ENCODE measurements at places on chromosomes 11 and 22.

GRCh38 chr11:44527476-44527875 lies 38.0 kb upstream of the CD82 start:
- no peak for DNase-seq

- no peak for DNase-seq
Observed at GRCh38 chr22:40341604-40342003, 4.7 kb upstream of the ADSL start.

DNA sequence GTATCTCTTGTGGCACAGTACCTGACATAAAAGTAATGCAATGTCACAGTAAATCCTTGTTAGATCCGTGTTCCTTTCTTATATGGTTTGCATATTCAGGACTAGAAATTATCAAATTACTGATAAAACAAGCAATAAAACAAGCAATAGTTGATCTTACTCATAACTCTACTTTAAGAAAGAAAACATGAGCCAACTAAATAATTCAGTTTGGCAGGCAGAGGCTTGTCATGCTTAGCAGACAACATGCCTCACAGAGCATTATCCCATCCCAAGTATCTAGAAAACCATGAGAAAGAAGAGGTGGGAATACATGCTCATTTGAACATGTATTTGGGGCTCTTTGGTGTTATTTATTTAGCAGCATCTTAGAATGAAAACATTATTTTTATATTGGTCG lies 241.9 kb downstream of the SOX6 start:
- no peak for DNase-seq

DNA sequence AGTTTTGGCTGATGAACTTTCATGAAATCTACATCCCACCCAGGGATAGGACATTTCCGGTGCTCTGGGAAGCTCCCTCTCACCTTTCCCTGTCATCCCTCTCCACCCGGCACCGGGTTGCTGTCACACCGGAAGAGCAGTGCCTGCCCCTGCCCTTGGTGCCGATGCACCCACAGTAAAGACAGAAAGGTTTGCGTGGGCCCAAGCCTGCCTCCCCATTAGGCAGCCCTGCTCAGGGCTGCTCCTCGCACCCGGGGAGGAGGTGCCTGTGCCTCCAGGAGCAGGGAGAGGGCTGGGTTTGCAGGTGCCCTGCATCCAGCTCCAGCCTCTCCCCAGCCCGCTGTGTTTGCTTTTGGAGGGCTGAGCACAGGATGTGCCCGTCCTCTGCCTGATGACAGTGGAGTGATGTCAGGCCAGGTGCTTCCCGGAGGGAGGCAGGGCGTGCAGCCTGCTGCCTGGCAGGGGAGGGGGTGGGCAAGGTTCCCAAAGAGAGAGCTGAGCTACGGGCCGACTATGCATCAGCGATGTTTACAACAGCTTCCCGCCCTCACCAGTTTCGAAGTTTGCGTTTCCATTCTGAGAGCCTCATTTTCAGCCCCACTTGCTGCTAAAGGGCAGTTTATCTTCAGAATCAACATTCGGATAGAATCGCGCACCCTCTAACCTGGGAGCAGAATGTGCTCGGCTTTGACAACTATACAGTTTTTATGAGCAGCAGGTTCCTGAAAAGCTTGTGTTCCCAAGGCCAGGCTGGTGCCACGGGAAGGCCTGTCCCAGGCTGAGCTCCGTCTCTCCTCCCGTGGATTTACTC lies 83.2 kb upstream of the CLDN5 start:
- DNase-seq, result no peak

- DNase-seq, result peak; percentile 76
Observed at GRCh38 chr11:76799066-76799804, 16.1 kb downstream of the TSKU start.
